ENCODE measurements at places on chromosomes 13 and 19.
A peak's percentile ranks its signal among the peaks of the same experiment; 100 is the strongest.

DNA sequence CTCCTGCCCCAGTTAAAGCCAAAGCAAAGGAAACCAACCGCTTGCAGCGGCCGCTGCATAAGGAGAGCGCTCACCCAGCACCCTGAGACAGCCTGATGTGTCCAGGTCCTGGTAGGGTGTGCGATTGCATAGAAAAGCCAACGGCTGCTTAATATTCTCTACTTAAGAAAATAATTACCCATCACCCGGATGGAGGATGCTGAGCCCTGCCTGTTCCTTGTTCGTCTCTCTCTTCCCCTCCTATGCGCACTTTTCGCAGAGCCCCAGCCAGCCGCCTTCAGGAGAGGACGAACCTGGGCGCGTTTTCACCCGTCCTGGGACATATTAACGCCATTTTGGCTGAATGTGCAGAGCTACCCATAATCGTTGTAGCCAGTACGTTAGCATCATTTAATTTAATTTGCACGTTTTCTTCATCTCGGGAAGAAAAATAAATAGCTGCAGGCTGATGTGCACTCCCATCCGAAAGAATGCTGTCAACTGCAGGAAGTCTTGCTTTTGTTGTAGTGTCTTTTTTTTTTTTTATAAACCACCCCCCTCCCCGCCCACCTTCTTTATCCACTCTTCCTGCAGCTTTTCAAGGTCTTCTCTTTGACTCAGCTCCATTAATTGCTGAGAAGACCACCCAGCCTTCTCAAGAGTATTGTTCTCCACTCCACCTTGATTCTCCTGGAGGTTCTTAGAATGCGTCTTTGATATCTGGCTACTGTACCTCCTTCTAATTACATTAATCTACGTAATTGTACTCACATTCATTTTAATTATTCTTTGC lies 214.5 kb downstream of the TEX29 start:
- no peak for DNase-seq

- DNase-seq: no peak
Observed at GRCh38 chr13:49895826-49896225, 40.3 kb downstream of the SPRYD7 start.

DNA sequence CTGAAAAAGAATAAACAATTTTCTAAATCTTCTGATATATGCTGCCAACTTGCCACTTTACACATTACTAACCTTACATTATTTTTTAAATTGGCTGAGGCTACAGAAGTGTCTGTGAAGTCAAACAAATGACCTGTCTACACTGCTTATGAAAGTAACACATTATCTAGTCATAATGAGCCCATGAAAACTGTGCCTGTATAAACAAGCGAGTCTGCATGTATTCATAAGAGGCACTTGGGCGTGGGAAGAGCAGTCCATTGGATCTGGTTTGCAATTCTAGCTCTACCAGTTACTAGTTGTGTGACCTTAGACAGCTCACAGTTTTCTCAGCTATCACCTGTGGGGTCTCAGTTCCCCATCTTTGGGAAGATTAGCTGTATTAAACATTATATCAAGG lies 3.1 kb downstream of the VPS36 start:
- DNase-seq: no peak

DNA sequence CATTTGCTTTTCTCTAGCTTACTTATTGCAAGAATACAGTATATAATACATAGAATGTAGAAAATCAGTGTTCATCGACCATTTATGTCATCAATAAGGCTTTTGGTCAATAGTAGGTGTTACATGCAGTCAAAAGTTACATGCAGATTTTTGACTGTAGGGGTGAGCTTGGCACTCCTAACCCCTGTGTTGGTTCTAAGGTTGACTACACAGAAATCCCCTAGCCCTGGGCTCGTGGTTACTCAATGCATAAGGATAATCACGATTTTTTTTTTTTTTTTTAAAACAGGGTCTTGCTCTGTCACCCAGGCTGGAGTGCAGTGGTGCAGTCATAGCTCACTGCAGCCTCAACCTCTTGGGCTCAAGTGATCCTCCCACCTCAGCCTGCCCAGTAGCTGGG lies 4.0 kb upstream of the NWD1 start:
- no peak for DNase-seq

DNA sequence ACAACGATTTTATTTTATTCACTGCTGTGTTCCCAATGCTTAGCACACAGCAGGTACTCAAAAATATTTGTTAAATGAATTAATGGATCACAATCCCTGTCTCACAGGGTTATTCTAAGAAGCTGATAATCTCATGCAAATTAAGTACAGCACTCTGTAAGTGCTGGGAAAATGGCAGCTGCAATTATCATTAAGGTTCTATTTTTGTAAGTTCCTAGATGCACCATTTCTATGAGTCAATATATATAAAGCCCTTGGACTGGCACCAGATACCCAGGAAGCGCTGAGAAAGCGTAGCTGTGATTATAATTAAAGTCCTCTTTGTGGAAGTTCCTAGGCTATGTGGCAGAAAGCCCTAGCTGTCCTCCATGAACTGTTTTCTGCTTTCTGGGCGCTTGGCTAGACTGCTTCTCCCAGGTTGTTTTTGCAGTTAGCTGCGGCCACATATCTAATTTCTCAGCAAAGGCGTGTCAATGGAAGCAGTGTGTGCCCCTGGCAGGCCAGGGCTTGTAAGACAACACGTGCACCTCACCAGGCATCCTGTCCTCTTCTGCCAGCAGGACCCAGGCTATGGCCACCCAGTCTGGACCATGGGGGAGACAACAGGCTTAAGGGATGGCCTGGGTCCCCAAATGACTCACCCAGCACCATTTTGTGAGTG lies 5.2 kb upstream of the SRRM5 start:
- DNase-seq: no peak

GRCh38 chr13:102870677-102871415 lies 25.0 kb downstream of the ERCC5 start:
- DNase-seq: no peak

DNA sequence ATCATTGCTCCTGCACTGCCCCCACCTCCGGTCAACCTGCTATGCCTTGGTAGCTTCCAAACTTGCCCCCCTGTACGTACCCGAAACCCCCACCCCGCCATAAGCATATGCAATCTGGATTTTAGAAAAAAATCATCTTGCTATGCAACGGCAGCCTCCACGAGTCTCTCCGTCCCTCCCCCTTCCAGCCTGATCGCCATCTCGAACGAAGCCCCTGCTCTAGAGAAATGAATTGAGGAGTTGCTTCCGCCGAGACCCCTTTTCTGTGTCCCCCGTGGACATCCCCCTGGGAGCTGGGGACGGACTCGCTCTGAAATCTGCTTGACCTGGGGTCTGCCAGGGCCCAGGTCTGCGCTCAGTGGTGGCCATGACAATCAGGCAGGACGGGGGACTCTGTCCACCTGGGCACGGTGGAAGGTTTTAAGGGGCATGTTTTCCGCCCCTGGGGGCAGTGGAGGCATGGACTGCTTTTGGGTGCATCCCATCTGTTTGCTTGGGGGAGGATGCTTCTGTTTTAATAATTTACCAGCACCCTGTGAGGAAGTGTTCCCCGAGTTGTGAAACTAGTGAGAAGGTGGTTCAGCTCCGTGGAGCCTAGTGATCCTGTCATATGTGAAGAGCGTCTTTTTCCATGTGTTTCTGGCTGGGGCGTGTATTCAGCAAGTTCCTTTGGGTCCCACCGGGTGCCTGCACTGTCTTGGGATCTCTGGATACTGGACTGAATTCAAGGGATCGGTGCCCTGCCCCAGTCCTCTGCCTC lies 1.0 kb downstream of the KDM4B start:
- DNase-seq: no peak

DNA sequence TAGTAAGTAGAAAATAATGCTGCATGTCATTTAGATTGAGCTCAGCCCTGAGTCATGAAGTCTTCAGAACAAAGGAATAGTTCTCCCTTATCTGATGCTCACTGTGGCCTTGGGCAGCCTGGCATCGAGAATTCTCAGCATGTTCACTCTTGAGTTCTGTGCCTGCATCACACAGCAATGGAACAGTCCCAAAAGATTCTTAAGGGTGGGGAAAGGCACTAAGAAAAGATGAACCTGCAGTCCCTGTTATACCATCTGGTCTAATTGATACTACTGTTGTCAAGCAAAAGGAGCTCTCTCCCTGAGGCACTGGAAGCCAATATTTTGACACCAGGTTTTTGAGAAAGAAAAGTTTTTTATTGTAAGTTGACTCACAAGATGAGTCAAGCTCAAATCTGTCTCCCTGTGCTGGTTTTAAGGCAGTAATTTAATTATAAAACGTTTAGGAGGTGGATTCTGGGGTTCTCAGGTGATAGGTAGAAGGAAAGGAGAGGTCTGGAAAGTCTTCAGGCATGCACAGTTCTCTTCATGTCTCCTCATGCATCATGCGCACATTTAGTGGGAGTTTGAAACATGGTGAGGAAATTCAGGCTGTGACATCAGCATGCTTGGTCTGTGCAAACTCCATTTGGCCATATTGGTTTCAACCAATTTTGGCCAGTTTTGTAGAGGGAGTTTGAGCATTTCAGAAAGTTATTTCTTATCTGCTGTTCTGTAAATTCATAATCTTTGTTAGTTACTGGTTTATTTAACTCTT lies 38.1 kb upstream of the ZNF766 start:
- DNase-seq: no peak

- peak; percentile 8 for DNase-seq
Observed at GRCh38 chr19:48513289-48514122, 1.9 kb upstream of the LMTK3 start.

DNA sequence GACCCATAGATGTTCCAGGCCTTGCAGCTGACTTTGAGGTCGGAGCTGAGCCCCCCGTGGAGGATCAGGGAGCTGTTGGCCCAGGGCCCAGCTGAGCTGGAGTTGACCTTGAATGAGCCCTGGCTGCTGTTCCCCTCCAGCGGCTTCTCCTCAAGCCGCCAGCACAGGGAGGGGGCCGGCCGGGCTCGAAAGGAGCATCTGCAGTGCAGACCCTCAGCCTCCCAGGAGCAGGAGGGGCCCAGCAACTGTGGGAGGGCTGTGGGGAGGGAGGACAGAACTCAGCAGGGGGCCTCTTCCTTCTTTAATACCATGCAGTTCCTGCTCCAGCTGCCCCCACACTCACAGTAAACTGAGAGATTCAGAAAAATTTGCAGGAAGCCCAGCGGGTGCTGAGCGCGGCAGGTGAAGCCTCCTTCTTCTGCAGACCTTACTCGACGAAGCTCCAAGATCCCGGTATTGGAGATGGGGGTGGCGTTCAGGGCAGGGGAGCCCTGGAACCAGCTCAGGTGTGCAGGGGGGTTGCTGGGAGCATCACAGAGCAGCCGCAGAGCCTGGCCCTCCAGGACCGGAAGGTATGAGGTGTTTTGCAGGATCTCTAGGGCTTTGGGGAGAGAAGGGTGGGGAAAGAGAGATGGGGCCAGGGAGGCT lies 2.6 kb downstream of the SIGLEC5 start:
- DNase-seq: no peak

GRCh38 chr19:9018163-9018875 lies 8.1 kb upstream of the MUC16 start:
- no peak for DNase-seq

DNA sequence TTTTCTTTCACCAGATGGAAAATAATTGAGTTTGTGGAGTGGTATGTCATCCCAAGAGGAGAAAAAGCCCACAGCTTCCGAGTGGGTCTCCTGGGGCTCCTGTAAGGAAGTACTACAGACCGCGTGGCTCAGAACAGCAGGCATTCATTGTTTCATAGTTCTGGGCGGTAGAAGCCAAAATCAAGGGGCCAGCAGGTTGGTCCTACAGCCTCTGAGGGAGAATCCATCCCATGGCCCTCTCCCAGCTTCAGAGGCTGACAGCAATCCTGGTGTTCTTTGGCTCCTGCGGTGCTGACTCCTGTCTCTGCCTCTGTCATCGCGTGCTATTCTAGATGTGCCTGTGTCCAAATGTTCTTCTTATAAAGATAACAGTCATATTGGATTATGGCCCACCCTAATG lies 362.6 kb downstream of the FGF14 start:
- DNase-seq: no peak

- DNase-seq: no peak
Observed at GRCh38 chr13:18946738-18947137, 234.9 kb downstream of the TUBA3C start.

DNA sequence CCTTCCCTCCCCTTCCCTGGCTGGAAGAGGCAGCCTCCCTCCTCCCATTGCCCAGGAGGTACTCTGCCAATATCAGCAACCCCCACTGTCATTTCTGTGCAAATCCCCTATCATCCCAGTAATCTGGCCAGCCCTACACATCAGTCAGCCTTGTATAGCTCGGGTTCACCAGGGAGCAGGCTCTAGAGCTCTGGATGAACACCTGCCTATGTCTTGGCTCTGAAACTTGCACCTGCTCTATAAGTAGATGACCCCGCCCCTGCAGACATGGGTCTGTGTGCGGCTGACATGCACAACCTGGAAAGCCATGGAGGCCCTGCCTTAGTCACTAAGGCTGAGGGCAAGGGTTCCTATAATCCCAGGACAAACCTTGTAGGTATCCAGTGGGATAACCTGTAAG lies 1042.9 kb downstream of the UQCRFS1 start:
- DNase-seq: no peak

GRCh38 chr13:72745260-72745659 lies 17.5 kb downstream of the BORA start:
- no peak for DNase-seq

- no peak for DNase-seq
Observed at GRCh38 chr19:44794610-44795009, 14.3 kb upstream of the BCAM start.

DNA sequence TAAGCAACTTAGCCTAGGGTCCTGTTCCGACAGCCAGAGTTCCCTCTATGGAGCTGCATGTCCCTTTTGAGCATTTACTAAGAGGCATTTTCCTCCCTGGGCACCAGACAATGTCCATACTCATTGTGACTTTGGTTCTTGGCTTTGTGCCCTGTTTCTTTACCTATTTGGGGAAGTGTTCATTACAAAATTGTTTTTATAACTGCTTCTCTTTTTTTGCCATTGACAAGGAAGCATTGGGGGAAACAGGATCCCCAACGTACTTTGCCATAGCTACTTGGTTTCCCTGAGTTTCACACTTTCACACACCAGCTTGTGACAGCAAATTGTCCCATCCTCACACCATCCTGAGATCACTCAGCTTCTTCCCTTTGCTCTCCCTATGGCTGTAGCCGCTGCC lies 81.1 kb upstream of the SIAH3 start:
- no peak for DNase-seq

DNA sequence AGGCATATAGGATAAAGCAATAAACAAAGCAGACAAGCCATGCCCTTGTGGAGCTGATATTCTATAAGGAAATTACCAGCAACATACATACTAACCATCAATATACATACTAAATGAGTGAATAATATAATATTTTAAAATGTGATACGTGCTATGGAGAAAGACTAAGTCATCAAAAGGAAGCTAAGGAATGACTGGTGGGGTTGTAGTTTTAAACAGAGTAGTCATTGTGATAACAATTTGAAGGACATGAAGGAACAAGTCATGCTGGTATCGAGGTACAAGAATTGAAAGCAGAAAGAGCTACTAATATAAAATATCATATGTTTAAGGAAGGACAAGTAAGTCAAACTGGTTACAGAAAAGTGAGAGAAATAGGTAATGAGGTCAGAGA lies 894.9 kb upstream of the PCDH9 start:
- DNase-seq: no peak

GRCh38 chr13:21338156-21338555 lies 120.9 kb downstream of the ZDHHC20 start:
- no peak for DNase-seq

GRCh38 chr13:59861676-59862075 lies 302.1 kb downstream of the DIAPH3 start:
- no peak for DNase-seq

GRCh38 chr19:18208098-18208951 lies 4.5 kb upstream of the RAB3A start:
- peak; percentile 64 for DNase-seq

- DNase-seq: no peak
Observed at GRCh38 chr19:42090672-42091071, 14.7 kb downstream of the ZNF574 start.
